ENCODE measurements at places on chromosomes 7 and 10.

GRCh38 chr7:154296443-154296842 is 244.2 kb downstream of the DPP6 start:
- DNase-seq: no peak

- no peak for DNase-seq
Measured at GRCh38 chr10:115706488-115707076, 566.4 kb downstream of the GFRA1 start.

DNA sequence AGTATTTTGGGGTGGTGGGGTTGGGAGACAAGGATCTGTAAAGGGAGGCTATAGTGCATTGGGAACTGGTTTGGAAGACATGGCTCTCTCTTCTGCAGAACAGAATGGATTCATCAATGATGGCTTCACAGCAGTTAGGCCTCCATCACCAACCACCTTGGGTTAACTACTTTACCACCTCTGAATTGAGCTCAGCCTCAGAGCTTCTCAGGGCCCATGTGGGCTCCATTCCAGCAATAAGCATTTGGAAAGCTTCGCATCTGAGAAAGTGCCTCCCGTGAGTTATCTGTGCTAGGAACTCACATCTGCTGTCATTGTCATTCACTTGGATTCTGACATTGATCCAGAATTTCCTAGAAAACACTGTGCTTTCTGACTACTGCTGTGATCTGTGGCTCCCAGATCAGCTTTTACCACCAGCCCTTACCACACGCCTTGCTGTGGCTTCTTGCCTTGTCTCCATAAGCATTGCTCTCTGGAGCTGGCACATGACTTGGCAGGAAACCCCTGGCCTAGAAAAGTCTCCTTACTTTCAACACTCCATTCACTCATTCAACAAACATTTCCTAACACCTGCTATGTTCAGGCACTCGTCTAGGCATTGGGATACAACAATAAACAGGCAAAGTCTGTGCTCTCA is 70.7 kb upstream of the ADO start:
- DNase-seq: no peak

DNA sequence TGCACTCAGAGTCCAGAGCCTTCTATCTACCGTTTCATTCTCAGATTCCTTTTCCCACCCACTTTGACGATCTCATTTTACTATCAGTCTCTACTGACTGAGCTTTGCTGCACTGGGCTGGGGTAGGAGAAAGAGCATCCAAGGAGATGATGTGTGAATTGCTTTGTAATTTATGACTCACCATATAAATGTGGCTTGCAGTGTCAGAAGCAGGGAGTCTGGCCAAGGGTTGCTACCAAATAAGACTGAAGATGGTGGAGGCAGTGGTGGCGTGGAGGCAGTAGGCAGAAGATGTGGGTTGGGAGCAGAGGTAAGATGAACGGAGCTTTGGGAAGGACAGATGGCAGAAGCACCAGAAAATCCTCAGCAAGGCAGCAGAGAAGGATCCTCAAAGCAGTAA is 73.3 kb upstream of the AGK start:
- DNase-seq: no peak

DNA sequence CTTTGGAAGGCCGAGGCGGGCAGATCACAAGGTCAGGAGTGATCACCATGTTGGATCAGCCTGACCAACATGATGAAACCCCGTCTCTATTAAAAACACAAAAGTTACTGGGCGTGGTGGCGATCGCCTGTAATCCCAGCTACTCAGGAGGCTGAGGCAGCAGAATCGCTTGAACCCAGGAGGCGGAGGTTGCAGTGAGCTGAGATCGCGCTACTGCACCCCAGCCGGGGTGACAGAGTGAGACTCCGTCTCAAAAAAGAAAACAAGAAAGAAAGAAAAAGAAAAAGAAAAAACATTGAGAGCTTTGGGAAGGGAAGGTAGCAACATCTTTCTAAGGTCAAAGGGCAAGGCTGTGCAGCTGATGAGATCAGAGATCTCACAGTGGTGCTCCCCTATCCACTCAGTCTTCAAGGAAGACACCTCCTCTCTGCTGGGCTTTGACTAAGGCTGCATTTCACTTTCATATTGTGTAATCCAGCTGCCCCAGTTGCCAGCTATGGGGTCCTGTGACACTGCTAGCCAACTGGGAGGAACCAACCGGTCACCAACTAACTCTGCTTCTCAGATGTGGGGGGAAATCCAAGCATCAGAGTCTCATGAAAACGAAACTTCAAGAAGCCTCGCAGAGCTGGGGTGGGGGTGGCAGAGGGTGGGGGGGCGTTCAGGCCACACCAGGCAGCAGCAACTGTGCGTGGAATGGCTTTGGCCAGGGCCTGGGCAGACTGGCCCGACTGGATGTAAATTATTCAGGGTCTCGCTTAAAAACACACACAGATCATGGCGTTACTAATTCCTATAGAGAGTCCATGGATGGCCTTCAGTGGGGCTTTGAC is 1.5 kb downstream of the IL15RA start:
- peak; percentile 53 for DNase-seq

DNA sequence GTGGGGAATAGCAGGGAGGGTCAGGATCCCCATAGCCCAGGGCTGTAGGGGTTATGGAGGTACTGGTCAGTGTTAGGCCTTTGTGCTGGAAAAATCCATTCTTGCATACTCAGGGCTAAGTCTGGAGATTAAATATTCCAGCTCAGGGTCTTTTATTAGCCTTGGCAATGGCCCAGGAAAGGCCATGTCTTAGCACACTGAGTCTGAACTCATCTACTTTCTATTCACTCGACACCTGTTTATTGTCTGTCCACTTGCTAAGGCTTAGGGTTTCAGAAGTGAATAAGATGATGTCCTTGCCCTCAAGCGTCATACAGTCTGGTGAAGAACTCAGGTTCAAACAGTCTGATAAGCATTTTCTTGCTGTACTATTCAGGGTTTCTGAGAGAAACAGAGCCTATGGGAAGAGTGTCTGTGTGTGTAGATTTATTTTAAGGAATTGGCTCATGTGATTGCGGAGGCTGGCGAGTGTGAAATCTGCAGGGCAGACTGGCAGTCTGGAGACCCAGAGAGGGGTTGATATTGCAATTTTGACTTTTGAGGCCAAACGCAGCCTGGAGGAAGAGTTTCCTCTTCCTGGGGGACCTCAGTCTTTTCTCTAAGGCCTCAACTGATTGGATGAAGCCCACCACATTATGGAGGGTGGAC is 135.8 kb downstream of the RAMP3 start:
- DNase-seq: no peak

DNA sequence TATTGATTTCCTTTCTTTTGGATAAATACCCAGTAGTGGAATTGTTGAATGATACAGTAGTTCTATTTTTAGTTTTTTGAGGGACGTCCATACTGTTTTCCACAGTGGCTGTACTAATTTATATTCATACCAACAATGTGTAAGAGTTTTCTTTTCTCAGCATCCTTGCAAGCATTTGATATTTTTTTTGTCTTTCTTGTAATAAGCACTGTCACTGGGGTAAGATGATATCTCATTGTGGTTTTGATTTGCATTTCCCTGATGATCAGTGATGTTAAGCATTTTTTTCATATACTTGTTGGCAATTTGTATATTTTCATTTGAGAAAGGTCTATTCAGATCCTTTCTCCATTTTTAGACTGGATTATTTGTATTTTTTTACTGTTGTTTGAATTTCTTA is 308.7 kb downstream of the PTEN start:
- DNase-seq: no peak

- no peak for DNase-seq
Measured at GRCh38 chr10:124522131-124522932, 60.7 kb downstream of the LHPP start.

- DNase-seq: no peak
Measured at GRCh38 chr10:59362144-59362958, at the start of gene FAM13C. Gene FAM13C (minus strand): TSS chr10:59362549. CDS start chr10:59362460, 89 bp downstream.

- DNase-seq: no peak
Measured at GRCh38 chr7:13988065-13988464, 1.4 kb downstream of the ETV1 start.

DNA sequence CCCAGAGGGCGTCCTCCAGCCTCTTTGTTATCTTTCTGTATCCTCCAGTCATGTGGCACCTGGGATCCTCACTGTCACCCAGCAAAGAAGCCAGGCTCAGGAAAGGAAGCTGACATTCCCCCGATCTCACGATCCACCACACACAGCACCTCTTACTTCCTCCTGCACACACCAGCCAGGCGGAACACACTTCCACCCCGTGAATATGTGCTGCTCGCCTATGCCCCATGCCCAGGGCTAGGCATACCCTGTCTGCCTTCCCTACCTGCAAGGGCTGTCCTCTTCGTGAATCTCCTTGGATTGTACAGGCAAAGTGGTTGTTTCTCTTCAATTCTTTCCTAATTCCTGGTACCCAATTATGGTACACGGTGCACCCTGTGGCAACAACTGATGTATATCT is 191.0 kb downstream of the TNS3 start:
- DNase-seq: no peak

DNA sequence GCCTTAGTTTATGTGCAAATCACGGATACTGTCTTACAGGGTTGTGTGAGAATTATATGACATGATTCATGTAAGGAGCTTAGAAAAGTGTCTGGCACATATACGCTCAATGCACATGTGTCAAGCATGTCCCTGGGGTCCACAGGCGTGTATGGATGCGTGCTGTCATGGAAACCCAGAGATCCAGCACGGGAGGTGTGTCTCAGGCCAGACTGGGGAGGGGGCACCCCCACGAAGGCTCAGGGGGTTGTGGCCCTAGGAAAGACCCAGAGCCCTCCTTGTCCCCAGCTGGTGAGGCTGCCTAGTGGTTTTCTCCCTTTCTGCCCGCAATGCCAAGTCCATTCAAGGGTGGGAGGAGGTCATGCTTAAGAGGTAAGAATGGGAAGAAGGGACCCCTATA is 9.1 kb downstream of the BTBD16 start:
- DNase-seq: no peak
